Left lung (tissue), 14 donors: ENCODE measurements at places on chromosomes 11 and 22. TPM values are rescaled to one million over a fixed set of nuclear protein-coding genes. Genes with fewer than 3 reads are reported as not detected.

Gene MS4A7
- polyA plus RNA-seq = 20.3 TPM

Gene DDX25
- 2.0 TPM for polyA plus RNA-seq

Gene WNT11
- 42.8 TPM for polyA plus RNA-seq

Gene TMEM132A
- 41.8 TPM for polyA plus RNA-seq

Gene PDGFB
- polyA plus RNA-seq = 16.0 TPM

Gene ZP1
- not detected for polyA plus RNA-seq

Gene ROBO4
- 50.2 TPM for polyA plus RNA-seq

Gene MN1
- polyA plus RNA-seq = 3.2 TPM

Gene TRIM44
- 65.3 TPM for polyA plus RNA-seq

Gene WT1
- 3.4 TPM for polyA plus RNA-seq

Gene NAV2
- polyA plus RNA-seq = 18.0 TPM

Gene MMP10
- 0.55 TPM for polyA plus RNA-seq

Gene GAB4
- not detected for polyA plus RNA-seq

Gene OR2AG2
- polyA plus RNA-seq = 0.06 TPM

Gene MLC1
- polyA plus RNA-seq = 1.5 TPM

Gene B4GALNT4
- polyA plus RNA-seq = 47.9 TPM

Gene TESMIN
- polyA plus RNA-seq = 12.5 TPM
